Dermis blood vessel endothelial cell (primary cell): ENCODE measurements at places on chromosomes 5 and 9. TPM values are rescaled to one million over a fixed set of nuclear protein-coding genes. Genes with fewer than 3 reads are reported as not detected.
A peak's percentile ranks its signal among the peaks of the same experiment; 100 is the strongest.

- DNase-seq, result no peak
Measured at GRCh38 chr5:73911761-73912393, 285.9 kb downstream of the ARHGEF28 start.

DNA sequence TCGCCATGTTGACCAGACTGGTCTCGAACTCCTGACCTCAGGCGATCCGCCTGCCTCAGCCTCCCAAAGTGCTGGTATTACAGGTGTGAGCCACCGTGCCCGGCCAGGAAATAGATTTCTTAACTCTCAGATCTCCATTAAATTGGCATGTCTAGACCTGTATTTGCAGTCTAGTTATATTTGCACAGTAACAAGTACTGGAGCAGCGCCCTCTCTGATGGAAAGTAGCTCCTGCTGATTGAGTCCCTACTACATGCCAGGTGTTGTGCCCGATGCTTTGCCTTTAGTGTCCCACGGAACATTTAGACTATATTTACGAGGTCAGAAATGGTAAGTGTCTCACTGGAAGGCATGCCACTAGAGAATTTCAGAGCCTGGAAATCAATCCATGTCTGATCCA lies 15.8 kb upstream of the TMED9 start:
- no peak for DNase-seq

DNA sequence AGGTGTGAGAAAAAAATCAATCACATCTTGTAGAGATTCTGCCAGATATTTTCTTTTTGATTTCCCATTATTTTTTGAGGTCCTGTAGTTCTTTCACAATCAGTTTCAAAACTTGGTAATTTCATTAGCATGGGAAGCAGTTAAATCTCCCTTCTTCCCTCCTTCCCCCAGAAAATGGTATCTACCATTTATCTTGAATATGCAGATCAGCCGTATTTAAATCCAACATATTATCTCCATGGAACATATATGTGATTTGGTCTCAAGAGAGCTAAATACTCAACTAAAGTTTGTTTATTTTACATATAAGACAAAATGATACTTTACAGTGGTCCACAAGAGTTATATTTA lies 1034.8 kb downstream of the CDH12 start:
- no peak for DNase-seq

DNA sequence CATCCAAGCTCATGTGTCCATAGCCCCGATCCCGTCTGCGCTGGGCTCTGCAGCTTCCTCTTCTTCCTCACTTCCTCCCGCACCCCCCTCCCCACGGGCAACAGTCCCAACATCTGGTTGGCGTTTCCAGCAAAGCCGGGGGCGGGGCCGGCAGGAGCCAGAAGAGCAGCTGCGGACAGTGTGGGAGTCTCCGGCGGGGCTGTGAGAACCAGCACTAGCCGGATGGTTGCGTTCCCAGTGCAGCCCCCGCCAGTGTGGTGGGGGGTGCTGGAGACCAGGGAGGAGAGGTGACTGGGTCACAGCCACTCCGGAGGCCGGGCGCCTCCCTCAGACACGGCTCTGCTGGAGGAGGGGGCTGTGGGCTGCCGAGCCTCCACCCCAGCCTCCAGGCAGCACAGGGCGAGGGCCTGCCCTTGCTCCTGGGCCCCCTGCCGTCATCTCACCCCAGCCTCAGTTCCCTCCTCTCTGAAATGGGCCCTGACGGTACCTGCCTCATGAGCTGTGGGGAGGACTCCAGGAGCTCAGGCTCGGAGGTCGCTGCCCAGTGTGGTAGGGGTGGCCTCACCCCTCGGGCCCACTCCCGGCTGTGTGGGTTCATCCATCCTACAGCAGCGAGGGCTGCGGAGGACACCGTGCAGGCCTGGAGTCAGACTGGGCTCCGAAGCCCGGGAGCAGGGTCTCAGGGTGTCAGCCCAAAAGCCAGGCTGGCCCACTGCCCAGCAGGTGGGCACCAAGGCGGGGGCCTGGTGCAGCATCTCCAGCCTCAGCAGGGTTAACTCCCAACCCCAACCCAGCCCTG lies 41.5 kb upstream of the NOTCH1 start:
- DNase-seq, result peak; percentile 58

- no peak for DNase-seq
Measured at GRCh38 chr5:6261668-6262067, 116.7 kb downstream of the MED10 start.

DNA sequence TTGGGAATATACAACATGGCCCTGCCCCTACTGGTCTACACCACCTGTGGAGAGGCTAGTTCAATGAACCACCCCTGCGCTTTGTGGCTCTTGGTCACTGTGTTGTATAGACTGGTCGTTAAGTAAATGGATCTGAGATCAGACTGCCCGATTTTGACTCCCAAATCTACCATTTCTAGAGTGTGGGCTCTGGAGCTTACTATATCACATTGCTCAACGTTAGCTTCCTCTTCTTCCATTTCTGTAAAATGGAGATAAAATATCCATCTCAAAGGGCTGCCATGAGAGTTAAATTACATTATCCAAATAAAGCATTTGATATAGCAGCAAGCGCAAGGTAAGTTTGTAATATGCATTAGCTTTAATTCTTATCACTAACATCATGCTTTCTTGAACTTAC lies 52.7 kb upstream of the IFNK start:
- no peak for DNase-seq

DNA sequence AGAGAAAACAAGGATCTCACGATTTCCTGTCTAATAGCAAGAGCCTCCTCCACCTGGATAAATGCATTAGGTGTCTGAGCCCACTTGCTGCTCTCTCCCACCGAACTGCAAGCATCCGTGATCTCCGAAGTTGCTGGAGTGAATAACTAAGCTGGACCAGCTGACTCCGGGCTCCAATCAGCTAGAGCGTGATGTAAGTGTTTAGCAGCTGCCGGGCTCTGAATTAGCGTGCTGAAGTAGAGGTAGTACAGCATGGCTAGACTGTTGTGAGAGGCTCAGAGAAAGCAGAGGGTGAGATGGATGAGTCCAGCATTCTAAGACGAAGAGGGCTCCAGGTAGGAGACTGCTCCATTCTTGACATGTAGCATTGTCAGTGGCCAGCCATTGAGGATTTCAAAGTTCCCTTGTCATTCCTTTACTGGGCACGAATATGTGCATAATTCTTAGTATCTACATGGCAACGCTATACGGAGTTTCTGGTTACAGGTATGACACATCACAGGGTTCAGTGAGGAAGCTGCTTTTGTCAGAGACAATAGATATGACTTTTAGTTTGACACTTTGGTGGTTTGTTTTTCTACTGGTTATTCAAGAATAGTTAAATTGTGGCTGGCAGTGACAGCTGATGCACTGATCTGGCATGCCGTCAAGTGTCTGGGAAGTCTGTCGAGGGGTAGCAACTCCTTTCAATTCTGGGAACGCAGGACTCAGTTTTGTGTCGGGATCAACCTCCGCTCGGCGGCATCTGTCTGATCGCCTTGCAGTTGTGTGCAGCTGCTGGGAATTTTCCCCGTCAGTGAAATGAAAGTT lies 232.6 kb downstream of the MAST4 start:
- peak; percentile 96 for DNase-seq

- DNase-seq, result no peak
Measured at GRCh38 chr9:22241024-22241423, 205.6 kb upstream of the DMRTA1 start.

DNA sequence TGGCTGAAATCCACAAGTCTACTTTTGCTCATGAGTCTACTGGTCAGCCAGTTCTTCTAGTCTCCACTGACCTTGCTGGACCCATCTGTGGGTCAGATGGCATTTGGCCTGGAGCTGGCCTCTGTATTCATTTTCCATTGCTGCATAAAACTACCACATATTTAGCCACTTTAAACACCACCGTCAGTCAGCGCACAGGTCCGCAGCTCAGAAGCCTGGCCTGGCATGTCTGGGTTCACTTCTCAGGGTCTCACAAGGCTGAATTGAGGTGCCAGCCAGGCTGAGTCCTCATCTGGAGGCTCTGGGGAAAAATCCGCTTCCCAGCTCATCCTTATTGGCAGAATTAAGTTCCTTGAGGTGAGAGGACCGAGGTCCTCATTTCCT lies 54.7 kb downstream of the BARX1 start:
- no peak for DNase-seq

DNA sequence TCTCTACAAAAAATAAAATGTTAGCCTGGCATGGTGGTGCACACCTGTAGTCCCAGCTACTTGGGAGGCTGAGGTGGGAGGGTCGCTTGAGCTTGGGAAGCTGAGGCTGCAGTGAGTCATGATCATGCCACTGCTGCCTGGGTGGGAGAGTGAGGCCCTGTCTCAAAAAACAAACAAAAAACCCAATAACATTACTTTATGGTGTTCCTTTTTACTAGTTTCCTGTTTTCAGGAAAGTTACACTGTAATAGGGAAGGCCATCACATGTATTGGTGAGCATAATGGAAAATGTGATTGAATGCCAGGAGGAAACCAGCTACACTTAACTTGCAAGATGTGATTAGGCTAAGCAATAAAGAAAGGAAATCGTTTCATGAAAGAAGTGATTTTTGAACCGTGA lies 42.7 kb downstream of the SV2C start:
- peak; percentile 19 for DNase-seq

DNA sequence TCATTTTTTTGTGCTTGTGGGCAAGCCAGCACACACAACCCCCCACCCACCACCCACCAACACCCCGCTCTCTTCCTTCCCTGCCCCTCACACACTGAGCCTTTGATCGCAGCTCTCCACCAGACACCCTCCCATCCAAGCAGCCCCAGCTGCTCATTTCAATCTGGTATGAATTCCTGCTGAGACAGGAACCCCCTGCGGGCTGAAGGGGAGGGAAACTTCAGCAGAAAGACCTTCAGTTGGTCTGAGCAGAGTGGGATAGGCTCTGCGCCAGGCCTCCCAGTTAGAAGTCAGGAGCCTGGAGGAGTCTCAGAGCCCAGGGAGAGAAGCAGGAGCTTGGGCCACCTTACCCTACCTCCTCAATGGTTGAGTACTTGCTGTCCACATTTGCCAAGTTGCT lies 7.2 kb downstream of the PCDHGC5 start:
- DNase-seq, result no peak

DNA sequence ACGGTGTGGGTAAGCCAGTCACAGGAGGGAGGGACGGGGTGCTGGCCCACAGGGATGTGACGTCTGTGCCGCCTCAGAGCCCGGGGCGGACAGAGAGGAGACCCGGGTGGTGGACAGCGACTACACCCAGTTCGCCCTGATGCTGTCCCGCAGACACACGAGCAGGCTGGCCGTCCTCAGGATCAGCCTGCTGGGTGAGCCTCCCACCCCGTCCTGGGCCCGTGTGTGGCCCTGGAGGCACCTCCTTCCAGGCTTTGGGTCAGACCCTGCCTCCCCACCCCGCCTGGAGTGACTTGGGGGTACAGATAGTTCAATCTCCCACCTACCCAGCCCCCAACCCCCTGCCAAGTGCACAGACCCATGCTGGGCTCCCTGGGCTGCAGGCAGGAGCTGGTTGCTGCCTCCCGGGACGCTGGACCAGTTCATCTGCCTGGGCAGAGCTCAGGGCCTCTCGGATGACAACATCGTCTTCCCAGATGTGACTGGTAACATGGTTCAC lies 1.7 kb downstream of the LCN12 start:
- DNase-seq, result no peak

DNA sequence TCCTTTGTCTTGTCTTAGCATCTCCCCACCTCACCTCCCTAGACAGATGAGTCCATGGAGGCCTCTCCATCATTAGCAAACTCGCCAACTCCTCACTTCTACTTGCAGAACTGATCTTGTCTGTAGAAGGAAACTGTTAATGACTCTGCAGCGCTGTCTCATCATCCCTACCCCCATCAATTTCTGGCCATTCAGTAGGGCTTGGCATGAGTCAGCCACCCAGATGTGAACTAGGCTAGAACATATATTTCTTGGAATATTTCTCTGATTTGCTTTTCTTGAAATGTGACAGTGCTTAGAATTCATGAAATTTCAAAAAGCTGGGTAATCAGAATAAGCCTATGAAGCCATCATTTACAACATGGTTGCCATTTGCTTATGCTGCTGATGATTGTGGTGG lies 1125.0 kb upstream of the DMAC1 start:
- no peak for DNase-seq

GRCh38 chr5:176394881-176395675 lies 6.5 kb downstream of the HIGD2A start:
- DNase-seq, result no peak

The MARCOL gene
- not detected in 2 replicates for total RNA-seq

The WNT8A gene
- not detected in 2 replicates for total RNA-seq

The GPRIN1 gene
- total RNA-seq, result 7.7 and 8.7 TPM in 2 replicates

The GARIN3 gene
- total RNA-seq, result not detected in 2 replicates

The FOXD4L5 gene
- total RNA-seq, result 0.09 TPM in 1 of 2 replicates, not detected in the other

The ERGIC1 gene
- 64.0 and 137 TPM in 2 replicates for total RNA-seq

The SPINK6 gene
- total RNA-seq, result not detected in 2 replicates
